ENCODE measurements at places on chromosomes 1 and 21.

DNA sequence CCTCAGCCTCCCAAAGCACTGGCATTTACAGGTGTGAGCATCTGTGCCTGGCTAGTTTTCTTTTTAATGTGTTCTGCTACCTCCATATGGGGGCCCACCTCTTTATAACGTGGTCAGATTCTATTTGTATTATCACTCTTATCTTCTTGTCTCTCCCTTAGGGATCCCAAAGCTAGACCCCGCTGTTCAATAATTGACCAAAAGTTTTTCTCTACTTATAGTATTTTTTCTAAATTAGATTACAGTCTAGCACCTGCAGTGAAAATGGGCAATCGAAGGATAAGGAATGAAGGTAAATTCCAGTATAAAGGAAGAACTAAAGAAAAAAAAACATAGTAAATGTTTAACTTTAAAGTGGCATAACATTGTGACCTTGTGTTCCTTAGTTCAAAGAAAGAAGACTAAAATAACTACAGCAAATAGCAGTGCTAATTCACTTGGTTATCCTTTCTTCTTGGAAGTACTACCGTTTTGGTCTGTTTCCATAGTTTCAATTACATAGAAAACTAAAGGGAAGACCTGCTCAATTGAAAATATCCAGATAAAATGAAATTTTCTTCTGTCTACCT is 24.1 kb downstream of the NFYC start:
- no peak for DNase-seq

DNA sequence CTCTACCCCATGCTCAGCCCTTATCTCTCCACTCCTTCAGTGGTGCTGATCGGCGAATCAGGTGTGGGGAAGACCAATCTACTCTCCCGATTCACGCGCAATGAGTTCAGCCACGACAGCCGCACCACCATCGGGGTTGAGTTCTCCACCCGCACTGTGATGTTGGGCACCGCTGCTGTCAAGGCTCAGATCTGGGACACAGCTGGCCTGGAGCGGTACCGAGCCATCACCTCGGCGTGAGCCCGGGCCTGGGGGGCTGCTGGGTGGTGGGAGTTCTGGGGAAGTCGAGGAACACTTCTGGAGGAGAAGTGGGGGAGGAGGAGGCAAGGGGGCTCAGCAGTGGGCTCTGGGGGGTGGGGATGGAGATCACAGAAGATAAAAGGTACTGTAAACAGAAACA is 4.9 kb downstream of the RAB25 start:
- no peak for DNase-seq

DNA sequence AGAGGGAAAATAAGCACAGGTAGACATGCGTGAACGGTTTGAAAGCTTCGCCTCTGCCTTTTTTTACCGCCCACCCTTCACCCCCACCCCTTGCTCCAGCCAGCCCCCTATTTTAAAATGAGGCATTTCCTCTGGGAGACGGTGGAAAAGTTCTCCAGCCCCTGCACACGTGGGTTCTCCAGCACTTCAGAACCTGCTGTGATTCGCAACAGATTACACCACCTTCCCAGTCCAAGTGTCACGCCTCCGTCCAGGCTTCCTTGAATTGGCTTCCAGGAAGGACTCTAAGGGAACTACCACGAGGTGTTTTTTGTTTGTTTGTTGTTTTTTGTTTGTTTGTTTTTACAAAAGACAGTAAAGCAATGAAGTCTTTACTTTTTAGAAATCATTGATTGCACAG is 2.6 kb downstream of the LRRC7 start:
- no peak for DNase-seq

- no peak for DNase-seq
Observed at GRCh38 chr1:23927097-23927496, 13.9 kb upstream of the CNR2 start.

DNA sequence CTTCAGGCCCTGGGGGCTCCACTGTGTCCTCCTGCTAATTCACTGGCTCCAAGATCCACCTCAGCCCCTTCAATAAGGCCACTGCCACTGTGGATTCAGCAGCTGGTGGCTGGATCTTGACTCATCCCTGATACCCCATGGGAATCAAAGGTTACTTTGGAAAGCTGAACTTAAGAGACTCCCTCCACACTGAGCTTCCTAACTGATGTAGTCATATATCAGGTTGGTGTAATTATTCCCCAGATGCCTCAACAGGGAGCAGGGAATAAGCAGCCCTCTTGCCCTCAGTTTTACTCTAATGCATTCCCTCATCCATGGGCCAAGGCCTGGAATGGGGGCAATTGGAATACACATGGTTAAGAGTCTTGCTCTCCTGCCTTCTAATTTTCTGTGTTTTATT is 164.6 kb downstream of the FASLG start:
- DNase-seq = no peak

DNA sequence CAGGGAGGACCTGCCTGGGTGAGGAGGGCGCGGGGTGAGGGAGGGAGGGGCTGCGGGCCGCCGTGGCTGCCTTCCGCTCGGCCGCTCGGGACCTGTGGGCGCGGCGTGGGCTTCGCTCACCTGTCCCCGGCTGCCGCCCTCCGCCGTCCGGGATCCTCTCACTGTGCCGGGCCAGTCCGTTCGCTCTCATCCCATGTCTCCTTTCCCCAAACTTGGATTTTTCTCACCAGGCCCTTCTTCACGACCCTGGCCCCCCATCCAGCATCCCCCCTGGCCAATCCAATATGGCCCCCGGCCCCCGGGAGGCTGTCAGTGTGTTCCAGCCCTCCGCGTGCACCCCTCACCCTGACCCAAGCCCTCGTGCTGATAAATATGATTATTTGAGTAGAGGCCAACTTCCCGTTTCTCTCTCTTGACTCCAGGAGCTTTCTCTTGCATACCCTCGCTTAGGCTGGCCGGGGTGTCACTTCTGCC is 362 bp downstream of the ZBTB48 start:
- no peak for DNase-seq

GRCh38 chr1:209277662-209278061 is 305.9 kb upstream of the CAMK1G start:
- DNase-seq = no peak

- peak; percentile 53 for DNase-seq
Observed at GRCh38 chr1:7048395-7048794, 263.1 kb downstream of the CAMTA1 start.

GRCh38 chr1:61992257-61992656 is 202.4 kb upstream of the L1TD1 start:
- no peak for DNase-seq

DNA sequence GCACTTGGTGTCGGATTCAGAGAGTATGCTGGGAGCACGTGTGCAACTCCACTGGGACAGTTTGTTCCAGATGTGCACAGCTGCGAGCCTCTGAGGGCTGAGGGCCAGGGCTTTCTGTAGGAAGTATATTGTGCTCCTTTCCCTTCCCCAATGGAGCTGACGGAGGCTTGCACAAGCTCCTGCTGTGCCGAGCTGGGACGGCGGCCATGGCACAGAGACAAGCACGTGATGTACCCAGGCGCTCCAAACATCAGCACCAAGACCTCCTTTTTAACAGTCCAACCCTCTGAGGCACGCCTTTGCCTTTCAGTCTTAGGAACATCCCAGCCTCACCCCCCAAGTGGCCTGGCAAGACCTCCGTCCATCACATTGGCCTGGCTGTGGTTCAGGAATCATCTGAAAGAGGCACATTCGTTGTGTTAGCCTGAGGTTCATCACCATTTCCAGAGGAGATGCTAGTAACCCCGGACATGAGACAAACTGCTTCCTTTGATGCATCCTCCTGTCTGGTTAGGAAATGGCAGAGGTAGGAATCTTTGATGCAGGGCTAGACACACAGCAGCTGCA is 339.2 kb upstream of the KAZN start:
- DNase-seq = no peak

GRCh38 chr21:14376854-14377253 is 6.1 kb downstream of the HSPA13 start:
- no peak for DNase-seq

DNA sequence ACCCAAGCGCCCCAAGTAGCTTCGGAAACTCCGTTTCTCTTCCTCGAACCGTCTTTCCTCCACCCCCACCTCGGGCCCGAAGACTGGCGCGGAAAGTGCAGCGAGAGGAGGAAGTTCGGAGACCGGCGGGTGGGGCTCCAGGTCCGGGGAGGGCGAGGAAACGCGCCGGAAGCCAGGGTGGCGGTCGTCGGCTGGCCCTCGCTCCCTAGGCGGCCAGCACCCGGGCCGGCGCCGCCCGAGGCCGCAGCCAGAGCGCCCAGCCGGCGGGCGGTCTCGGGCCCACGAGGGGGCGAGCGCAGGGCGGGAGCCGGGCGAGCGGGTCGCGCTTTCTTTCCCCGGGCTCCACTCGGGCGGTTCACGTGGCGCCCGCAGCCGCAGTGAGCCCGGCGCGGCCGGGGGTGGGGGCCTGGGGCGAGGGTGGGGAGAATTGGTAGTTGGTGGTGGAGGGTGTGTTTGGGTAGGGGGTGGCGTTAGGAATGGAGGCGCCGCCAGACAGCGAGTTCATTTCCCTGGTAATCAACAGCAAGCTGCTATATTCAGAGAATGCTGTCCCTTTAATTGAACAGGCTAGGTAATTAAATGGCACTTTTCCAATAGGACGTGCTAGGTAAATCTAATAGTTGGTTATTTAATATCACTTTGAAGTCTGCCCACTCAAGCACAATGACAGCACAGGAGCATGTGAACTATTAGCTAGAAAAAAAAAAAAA is 6.7 kb downstream of the LMO4 start:
- peak; percentile 48 for DNase-seq

- no peak for DNase-seq
Observed at GRCh38 chr1:10338047-10338446, 60.8 kb upstream of the PGD start.

- no peak for DNase-seq
Observed at GRCh38 chr1:152044386-152044785, 7.6 kb upstream of the S100A11 start.

- DNase-seq = no peak
Observed at GRCh38 chr1:53593758-53594380, 134.7 kb downstream of the DMRTB1 start.

DNA sequence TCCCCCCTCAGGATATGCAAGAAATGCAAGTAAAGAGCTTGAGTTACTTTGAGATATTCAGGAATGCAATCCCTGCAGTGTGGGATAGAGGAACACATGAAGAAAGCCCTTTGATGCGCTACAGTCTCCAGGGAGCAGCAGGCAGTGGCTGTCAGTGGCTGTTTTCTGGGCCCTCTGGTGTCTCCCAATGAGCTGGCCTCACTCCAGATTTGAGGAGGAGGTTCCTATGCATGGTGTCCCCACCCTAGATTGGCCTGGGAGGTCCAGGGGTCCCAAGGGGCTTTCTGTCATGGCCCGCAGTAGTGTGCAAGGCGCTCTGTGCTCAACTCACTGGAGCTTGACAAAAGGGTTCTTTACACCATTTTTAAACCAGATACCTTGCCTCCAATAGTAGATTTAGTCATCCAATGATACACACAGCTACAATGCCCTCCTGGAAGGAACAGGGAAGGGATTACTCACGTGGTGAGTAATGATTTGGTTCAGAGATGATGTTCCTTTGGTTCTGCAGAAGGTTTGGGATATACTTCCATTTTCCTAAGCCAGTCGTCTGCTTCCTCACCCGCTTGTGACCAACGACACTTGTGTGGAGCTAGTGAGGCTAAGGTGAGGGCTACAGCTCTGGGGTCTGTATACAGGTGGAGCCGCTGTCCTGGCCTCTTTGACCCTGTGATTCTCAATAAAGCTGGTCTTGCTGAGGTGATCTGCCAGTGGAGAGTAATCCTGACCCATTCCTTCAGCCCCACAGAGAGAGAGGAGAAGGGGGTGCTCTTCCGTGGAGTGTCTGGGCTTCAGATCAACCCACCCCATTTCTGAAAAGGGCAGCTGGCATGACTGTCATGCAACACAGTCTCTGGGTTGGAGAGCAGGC is 6.6 kb downstream of the BATF3 start:
- DNase-seq = no peak

- no peak for DNase-seq
Observed at GRCh38 chr1:66618390-66618789, 84.4 kb downstream of the SGIP1 start.

GRCh38 chr1:230382001-230382491 is 44.1 kb downstream of the PGBD5 start:
- DNase-seq = peak; percentile 7

DNA sequence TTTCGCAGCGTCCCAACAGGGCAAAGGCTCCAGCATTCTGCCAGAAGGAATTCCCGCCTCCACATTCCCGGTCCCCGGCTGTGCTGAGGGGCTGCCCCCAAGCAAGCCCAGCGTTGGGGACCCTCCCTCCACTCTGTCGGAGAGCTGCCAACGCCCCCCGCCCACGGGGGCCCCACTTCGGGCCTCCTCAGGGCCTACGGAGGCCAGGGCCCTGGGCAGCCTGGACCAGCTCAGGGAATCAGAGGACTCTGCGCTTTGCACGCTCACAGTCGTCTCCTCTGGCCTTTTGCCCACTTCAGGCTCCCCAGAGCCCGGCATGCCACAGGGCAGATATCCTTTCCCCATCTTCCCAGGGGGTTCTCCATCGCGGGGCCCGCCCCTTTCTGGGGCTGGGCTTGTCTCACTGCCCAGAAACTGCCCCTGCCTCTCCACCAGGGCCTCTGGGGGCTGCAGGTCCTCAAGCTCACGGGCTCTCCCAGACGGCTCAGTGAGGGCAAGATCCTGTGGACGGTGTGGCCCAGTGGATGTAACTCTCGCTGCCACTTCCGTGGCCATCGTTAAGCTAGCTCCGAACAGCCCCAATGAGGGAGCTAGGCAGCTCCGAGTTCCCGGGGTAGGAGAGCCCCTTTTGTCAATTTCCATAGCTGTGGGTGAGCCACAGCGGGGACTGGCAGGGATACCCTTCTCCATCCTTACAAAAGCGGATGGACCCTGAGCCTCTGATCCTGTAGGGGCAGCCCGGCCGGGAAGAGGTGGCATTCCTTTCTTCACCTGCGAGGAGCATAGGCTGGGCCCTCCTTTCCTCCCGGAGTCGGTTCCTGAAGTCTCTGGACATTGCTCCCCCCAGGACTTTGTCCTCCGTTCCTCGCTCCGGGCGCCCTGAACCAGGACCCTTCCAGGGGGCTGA is 2.8 kb downstream of the ITPKB start:
- peak; percentile 86 for DNase-seq

GRCh38 chr1:231666937-231667608 is 40.5 kb downstream of the DISC1 start:
- no peak for DNase-seq

DNA sequence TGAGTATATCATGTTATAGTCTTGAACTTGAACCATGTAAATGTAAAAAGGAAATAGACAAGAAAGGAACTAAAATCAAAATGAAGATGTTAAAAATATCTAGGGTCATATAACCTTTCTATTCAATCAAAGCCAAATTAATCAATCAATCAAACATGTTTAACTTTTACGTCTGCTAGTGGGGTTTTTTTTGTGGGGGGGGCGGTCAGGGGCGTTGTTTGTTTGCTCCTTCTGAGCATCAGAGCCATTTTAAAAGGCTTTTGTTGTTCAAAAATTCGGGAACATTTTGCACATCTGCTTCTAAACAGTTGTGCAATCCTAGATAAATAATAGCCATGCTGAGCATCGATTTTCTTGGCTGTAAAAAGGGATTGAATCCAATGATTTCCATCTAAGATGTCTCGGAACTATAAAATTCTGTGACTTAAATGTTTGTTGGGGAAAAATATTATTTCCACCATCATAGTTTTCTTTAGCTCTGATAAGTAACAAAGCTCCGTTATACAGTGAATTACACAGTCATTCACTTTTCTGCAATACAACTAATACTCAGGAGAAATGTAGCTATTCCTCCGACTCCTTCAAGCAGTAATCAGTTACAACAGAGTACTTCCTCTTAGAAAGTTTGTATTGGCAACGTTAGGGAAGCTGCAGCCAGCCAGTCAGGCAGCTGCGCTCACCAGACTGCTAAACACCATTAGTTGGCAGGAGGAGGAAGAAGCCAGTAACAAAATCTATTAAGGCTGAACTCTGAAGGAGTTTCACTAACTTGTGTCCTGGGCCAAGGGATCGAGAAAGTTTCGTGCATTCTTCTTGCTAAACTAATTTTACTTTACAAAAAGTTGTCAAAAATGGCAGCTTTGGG is 2.2 kb downstream of the SPATA6 start:
- DNase-seq = peak; percentile 58

- peak; percentile 40 for DNase-seq
Observed at GRCh38 chr1:205225901-205226765, 1.6 kb upstream of the TMCC2 start.
